A172 (cell line): ENCODE measurements at places on chromosomes 5 and 9. TPM values are rescaled to one million over a fixed set of nuclear protein-coding genes. Genes with fewer than 3 reads are reported as not detected.

The SLC36A3 gene
- not detected in 2 replicates for total RNA-seq

The FAM221B gene
- total RNA-seq: not detected in 2 replicates

DNA sequence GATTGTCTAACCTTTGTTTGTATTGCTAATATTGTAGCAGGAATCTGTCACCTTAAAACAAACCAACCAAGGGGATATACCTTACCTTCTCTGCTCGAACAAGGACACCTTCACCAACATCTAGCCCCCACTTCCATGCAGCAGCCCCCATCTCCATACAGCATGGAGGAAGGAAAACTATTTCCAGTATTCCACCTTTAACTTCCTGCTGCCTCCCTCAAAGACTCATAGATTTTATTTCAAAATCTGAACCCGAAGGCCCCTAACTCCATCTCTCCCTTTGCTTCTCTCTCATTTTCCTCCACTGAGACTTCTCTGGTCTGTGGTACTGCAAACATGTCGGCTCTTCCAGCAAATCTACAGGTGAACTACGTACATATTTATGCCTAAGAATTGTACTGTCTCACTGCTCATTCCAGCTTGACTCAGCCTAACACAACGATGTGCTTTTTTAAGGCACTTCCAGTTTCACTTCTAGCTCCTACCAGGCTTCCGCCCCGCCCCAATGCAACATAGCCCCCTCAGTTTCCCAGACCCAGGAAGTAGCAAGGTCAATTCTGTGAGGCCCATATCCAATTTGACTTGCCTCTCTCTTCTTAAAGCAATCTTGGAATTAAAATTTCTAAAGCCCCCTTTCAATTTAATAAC lies 70.7 kb upstream of the RNF38 start:
- peak; percentile 61 for DNase-seq

DNA sequence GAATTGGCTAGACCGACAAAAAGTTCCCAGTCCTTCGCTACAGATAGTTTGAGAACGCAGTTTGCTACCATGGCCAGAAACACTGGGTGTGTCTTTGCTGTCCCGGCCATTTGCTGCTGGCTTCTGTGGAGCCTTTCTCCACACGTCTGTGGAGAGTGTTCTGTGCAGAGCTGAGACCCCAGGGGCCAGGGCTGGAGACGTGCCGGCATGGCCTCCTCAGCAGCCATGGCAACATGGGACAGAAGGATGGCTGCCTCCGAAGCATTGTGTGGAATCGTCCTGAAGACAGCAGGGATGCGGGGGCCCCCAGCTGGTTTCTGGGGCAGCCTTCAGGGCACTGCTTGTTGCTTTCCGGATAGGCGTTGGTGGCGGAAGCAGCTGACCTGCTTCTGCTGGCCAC lies 142.8 kb downstream of the GADD45G start:
- DNase-seq: no peak

GRCh38 chr9:134178394-134178767 lies 14.0 kb upstream of the RNU6ATAC start:
- DNase-seq: no peak

DNA sequence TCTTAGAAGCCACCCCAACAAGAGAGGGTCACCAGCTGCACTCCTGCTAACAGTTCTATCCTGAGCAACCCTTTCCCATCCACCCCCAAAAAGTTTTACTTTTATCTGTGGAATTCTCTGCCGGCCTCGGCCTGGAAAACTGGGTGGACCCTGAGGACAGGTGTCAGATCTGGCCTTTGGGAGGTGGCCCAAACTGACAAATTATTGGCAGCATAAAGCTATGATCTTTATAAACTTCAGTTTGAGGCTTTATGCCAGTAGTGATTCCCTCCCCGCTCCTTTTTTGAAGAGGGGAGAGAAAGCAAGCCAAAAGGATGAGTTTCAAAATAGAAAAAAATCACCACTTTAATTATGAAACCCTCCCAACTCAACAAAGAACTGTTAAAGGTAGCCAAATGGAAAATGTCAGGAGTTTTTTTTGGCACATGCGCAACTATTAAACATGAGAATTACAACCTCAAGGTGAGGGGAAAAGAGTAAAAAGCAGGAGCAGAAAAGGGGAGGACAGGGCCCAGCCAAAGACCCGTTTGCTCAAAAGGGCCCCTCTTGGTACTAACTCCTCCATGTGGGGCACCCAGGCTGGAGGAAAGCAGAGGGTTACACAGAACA lies 49.4 kb downstream of the FBXW11 start:
- no peak for DNase-seq

- no peak for DNase-seq
These were observed 6.3 kb downstream of the STC2 start for GRCh38 chr5:173321886-173322285.

GRCh38 chr9:125169895-125170294 lies 19.7 kb downstream of the PPP6C start:
- no peak for DNase-seq
